Activated naive CD8-positive, alpha-beta T cell treated with anti-CD3 and anti-CD28 coated beads, Interleukin-2, amount 10 ng/mL, durations not matched to agents 7 days and 5 days (primary cell): ENCODE measurements at places on chromosomes 3 and 15. TPM values are rescaled to one million over a fixed set of nuclear protein-coding genes. Genes with fewer than 3 reads are reported as not detected.

- peaks cover 2% of the 10 kb centered on the region for H3K4me1 ChIP-seq
- no peaks in the 10 kb centered on the region for H3K36me3 ChIP-seq
- H3K27me3 ChIP-seq, result peaks cover 10% of the 10 kb centered on the region
- no peak for DNase-seq
- no peak overlapping the region for H3K4me3 ChIP-seq
These were observed 258.4 kb downstream of the OPA1 start for GRCh38 chr3:193851428-193851847.

GRCh38 chr15:44711743-44712345 is 527 bp downstream of the B2M start:
- no peaks in the 10 kb centered on the region for H3K27me3 ChIP-seq
- H3K27ac ChIP-seq, result peak overlapping the region; percentile 100
- H3K4me3 ChIP-seq, result peak overlapping the region; percentile 92
- H3K4me1 ChIP-seq, result peaks cover 41% of the 10 kb centered on the region
- peaks cover 69% of the 10 kb centered on the region for H3K36me3 ChIP-seq

DNA sequence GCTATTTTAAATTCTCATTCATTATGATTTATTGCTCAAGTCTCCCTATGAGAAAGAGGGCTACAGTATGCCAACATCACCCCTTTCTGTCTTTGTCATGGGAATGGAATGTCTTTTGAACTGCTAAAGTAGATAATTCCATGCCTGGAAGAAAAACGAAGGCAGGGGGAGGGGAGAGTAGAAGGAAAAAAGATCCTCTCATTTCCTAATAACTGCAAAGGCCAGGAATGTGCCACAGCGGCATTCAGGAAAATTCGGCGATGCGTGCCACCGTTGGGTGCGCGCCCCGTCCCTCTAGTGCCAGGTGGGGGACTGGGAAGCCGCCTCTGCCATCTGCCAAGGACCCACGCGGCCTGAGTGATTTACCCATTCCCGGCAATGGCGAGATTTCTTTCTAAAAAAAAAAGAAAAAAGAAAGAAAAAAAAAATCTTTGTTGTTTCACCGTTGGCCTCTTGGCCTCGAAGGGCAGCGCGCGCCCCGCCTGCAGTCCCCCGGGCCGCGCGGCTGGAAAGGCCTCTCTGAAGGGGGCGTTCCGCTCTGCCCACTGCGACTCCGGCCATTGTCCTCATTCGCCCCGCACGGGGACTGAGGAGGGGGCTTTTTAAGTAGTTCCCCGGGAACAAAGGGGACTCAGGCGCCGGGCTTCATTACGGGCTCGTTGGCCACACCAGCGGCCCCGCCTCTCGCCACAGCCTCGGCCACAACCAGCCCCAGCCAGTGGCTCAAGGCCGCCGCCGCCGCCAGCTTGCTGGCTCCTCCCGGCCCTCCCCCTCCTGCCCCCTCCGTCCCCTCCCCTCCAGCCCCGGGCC is 54.5 kb downstream of the CPN2 start:
- peaks cover 47% of the 10 kb centered on the region for H3K27me3 ChIP-seq
- H3K27ac ChIP-seq, result no peak overlapping the region
- no peak overlapping the region for H3K4me3 ChIP-seq
- H3K36me3 ChIP-seq, result no peaks in the 10 kb centered on the region

DNA sequence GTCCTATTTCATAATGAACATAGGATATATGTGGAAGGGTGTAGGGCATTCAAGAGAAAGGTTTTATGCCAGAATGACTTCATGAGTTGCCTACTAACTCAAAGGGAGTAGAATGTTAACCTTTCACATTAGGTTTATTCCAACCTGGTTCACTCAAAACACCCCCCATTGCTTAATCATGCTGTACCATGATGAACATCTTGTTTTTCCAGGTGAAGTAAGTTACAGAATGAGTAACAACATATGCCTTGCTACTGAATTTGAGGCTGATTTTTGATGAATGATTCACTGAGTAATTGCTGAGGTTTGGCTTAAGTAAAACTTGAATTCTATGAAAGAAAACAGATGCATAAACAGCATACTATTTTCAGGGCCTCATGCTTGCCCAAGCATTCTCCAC is 5.9 kb upstream of the CLDN16 start:
- H3K27me3 ChIP-seq, result no peaks in the 10 kb centered on the region
- H3K27ac ChIP-seq, result no peak overlapping the region
- no peaks in the 10 kb centered on the region for H3K4me1 ChIP-seq
- no peak overlapping the region for H3K4me3 ChIP-seq
- DNase-seq, result no peak

GRCh38 chr15:30928076-30928475 is 24.4 kb downstream of the FAN1 start:
- no peak overlapping the region for H3K4me3 ChIP-seq
- peaks cover 2% of the 10 kb centered on the region for H3K4me1 ChIP-seq
- no peaks in the 10 kb centered on the region for H3K27me3 ChIP-seq
- H3K36me3 ChIP-seq, result peaks cover 33% of the 10 kb centered on the region
- no peak overlapping the region for H3K27ac ChIP-seq
- DNase-seq, result no peak

The NR1D2 gene
- total RNA-seq, result 20.2 TPM

The SPATA12 gene
- total RNA-seq, result not detected

The GAP43 gene
- not detected for total RNA-seq

The DHFR2 gene
- total RNA-seq, result 9.6 TPM

GRCh38 chr3:122232485-122232884 is 49.0 kb downstream of the CASR start:
- H3K36me3 ChIP-seq, result no peaks in the 10 kb centered on the region
- H3K4me1 ChIP-seq, result peaks cover 17% of the 10 kb centered on the region
- no peak for DNase-seq

The TGFBR2 gene
- 92.2 TPM for total RNA-seq

The CELF6 gene
- total RNA-seq, result 2.2 TPM

GRCh38 chr3:176739159-176739558 is 458.1 kb downstream of the TBL1XR1 start:
- DNase-seq, result no peak
- no peaks in the 10 kb centered on the region for H3K36me3 ChIP-seq
- H3K4me3 ChIP-seq, result no peak overlapping the region
- H3K27ac ChIP-seq, result no peak overlapping the region
- no peaks in the 10 kb centered on the region for H3K27me3 ChIP-seq

DNA sequence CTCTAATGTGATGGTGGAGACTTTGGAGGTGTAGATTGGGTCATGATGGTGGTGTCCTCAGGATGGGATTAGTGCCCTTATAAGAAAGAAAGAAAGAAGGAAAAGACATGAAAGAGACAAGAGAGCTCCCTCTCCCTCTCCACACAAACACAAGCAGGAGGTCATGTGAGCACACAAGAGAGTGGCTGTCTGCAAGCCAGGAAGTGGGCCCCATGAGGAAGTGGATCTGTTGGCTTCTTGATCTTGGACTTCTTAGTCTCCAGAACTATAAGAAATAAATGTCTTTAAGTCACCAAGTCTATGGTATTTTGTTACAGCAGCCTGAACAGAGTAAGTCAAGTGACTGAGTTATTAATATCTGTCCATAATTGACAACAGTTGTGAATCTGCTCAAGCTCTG is 17.1 kb downstream of the IQCB1 start:
- peaks cover 79% of the 10 kb centered on the region for H3K36me3 ChIP-seq
- H3K27me3 ChIP-seq, result no peaks in the 10 kb centered on the region
- H3K27ac ChIP-seq, result peak overlapping the region; percentile 35
